ENCODE measurements at places on chromosomes 3 and 15.

DNA sequence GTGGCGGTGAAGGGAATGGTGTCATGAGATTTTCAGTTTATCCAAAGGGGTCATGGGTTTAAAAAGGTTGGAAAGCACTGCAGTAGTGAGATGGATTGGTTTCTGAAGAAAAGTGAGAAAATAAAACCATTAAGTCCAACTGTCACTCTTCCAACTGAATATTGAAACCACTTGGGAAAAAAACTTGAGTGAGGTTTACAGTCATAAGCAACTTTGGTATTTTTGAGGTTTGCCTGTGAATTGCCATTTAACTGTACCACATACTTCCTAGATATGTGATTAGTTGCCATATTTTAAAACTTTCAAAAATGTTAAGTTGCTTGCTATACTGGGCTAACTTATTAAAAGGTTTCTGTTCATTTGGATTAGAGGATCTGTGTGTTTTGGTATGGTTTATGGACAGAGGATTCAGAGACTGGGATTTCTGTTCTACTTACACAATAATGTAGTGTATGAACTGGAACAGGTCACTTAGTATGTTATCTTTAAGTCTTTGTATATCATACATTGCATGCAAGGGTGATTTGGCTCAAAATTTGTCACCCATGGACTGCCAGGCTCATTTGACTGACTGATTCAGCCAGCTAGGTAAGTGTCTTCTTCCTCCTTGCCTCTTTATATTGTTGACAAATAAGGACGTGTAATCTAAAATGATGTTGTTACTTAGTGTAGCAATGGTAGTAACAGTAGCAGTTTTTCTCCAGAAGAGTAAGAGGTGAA lies 201.4 kb upstream of the EOMES start:
- no peak for DNase-seq

- DNase-seq, result no peak
Observed at GRCh38 chr3:173066044-173067004, 74.7 kb downstream of the SPATA16 start.

DNA sequence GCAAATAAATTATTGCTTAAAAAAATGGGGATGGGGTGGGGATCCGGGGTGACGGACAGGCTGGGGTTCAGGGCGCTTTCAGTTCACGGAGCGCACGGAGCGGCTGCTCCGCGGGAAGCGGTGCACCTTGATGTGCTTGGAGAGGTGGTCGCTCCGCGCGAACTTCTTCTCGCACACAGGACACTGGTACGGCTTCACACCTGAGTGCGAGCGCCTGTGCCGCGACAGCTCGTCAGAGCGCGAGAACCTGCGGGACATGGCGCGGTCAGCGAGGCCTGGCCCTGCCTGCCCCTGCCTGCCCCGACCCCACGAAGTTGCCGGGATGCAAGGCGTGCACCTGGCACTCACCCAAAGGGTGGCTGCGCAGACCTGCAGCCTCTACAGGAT lies 13.6 kb downstream of the KLF15 start:
- no peak for DNase-seq

DNA sequence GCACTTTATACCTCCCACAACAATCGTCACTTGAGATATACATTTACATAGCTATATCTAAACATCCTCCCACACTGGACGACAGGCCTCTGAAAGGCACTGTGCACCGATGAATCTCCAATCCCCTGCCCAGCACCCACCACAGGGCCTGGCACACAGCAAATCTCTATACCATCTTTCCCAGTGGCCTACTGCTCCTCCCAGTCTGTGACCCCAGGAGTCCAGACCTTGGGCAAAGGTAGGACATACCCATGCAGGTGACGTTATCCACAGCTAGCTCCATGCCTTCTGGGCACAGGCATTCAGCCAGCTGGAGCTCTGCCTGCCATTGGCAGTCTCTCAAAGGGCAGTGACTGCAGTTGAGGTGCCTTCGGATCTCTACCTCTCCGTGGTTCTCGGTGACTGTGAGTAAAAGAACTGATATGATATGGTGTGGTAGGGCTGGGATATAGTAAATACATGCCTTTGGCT lies 5.8 kb downstream of the LTK start:
- no peak for DNase-seq

DNA sequence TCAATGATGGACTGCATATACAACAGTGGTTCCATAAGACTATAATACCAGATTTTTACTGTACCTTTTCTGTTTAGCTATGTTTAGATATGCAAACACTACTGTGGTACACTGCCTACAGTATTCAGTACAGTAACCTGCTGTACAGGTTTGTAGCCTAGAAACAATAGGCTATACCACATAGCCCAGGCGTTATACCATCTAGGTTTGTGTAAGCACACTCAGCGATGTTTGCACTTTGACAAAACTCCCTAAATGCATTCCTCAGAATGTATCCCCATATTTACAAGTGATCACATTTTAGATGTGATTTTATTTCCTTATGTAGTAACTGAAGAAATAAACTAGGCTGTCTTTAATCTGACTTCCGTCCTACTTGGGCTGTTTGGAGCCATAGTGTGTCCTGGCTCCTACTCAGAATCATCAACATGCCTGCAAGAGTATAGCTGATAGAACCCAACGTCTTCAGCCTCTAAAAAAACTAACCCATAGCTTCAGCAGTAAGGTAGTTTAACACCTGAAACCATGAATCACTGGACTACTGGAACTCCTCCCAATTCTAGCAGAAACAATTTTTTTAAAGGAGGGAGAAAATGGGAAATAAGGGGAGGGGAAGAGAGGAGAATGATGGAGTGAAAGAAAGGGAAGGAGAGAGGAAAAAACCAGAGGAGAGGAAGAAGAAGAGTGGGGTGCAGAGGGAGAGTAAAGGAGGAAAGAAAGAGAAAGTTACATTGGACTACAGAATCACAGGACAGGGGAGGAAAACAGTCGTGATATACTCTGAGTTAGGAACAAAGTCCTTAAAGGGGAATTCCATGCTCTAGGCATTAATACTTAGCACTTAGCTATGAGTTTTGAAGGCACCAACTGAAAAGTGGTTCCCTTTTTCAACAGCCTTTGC lies 67.7 kb upstream of the PLXND1 start:
- DNase-seq, result no peak

DNA sequence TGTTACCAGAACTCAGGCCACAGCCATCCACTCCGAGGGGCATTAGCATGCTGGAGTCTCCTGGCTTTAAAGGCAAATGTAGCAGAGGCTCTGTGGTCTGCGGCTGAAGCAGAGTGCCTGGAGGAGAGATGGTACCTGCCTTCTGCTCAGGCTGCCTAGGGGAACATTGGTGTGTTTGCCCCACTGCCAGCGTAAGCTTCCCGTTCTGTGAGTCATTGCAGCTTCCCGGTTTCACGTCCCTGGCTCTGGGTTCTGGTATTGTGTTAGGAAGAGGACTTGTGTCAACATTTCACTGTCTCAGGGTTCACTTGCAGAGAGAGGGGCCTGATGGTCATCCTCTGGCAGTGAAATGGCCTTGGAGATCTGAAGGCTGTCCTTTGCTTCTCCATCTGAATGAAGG lies 1.8 kb downstream of the GASK1A start:
- DNase-seq, result no peak

DNA sequence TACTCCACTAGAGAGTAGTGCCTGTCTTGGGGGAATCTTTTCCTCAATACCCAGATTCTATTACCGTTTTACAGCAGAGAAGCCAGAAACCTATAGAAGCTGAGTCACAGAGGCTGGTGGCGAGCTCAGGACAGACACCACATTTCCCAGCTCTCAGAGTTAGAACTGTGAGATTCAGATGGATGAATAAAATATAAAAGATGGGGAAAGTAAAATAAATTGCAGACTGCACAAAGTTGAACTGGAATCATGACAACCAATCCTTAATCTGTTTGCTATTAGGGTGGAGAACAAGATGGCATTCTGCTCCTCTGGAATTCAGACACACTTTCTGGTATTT lies 40.5 kb upstream of the CMSS1 start:
- no peak for DNase-seq

DNA sequence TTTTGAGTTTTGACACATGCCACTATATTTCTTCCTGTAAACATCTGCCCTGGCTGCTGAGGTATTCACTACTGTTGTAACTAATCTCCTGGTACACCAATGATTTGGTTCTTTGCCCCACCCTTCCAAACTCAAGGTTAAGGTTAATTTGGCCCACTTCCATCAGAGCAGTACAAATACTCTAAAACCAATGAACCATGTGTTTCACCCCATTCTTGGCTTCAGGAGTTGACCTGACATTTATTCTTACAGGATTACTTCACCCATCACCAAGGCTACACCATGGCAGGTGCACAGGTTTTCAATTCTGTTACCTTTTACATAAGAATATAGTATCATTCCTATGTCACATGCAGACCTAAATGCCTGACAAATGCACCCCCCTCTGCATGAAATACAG lies 1179.9 kb downstream of the ZPLD1 start:
- no peak for DNase-seq

GRCh38 chr3:187783098-187783497 lies 37.8 kb upstream of the BCL6 start:
- DNase-seq, result no peak

GRCh38 chr3:162764051-162764807 lies 1267.6 kb downstream of the OTOL1 start:
- DNase-seq, result no peak

GRCh38 chr3:158152186-158152585 lies 42.3 kb downstream of the RSRC1 start:
- DNase-seq, result no peak

DNA sequence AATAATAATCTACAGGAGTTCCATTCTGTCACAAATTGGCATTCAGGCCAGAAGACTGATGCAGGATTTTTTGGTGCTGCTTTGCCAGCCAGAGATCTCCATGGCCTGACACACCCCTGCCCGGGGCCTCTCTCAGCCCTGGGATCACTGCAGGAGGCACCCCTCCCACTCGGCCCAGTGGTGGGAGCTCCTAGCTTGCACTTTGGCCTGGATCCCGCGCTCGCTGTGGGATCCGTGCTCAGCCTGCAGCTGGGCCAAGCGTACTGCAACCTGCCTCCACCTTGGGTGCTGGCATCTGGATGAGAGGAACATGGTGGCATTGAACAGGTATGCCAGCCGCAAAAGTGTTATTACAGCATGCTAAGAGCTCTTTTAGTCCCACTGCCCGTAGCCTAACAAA lies 656.7 kb upstream of the CCDC54 start:
- DNase-seq, result no peak

- no peak for DNase-seq
Observed at GRCh38 chr15:33494306-33494705, 183.5 kb downstream of the RYR3 start.

GRCh38 chr15:48913141-48913540 lies 35.2 kb downstream of the EID1 start:
- DNase-seq, result no peak

DNA sequence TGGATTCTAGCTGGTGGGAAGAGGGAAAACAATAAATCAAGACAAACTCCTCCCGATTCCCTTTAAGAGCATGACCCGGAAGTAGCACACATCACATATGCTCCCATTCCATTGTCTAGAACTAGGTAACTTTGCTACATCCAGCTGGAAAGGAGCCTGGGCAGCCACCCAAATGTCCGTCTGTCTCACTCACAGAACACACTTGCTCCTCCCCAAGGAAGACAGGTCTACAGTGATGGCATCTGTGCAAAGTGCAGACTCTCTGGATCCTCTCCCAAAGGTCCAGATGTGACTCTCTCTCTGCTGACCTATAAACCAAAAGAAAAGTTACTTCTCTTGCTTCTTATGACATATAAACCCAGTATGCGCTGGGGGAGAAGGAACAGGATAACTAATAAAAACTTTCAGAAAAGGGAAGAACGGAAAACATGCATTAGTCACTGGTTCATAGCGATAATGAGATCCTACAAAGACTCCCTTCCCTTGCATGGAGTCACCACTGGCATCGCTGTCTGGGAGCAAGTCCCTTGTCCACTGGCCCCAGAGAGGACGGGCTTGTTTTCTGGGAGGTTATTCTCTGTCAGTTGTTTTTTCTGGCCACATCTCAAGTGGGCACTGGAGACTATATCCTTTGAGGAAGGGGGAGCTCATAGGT lies 29.8 kb upstream of the EPHB3 start:
- DNase-seq, result no peak

- DNase-seq, result no peak
Observed at GRCh38 chr3:98449606-98450193, 13.3 kb upstream of the OR5K1 start.

GRCh38 chr3:4985330-4986174 lies 6.3 kb downstream of the BHLHE40 start:
- DNase-seq, result no peak

DNA sequence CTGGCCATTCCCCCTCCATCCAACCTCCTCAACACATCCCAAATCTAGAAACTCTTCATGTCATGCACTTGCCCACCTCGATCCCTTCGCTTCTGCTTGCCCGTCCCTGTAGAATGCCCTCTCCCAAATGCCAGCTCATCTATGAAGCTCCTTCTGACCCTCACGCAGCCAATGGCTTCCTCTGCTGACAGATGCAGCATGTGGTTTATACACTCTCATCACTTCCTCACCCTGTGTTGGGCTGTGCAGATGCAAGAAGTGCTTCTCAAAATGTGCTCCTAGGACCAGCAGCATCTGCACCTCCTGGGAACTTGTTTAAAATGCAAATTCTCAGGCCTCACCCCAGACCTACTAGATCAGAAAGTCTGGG lies 51.7 kb downstream of the SEMA5B start:
- DNase-seq, result no peak

GRCh38 chr3:30305021-30305420 lies 301.4 kb upstream of the TGFBR2 start:
- DNase-seq, result no peak

DNA sequence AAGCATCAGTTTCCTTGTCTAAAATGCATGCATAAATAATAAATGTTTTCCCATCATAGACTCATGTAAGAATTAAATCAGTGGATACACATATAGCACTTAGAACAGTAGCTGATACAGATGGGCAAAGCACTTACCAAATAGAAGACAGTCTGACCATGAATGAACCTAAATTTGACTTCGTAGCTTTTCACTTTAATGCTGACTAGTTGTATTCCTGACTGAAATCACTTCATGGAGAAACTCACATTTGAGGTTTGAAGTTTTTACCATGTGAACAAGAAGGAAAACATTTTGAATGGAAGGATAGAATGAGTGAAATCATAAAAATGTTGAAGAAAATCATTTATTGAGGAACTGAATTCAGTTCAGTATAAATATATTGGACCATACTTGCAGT lies 68.8 kb upstream of the TMCO5A start:
- DNase-seq, result no peak

GRCh38 chr3:61573441-61573840 lies 12.1 kb downstream of the PTPRG start:
- DNase-seq, result no peak

Data from hypothalamus (tissue), 51 donors.